ENCODE measurements at places on chromosomes 2 and 18.

GRCh38 chr2:43226955-43227829 lies 786 bp upstream of the ZFP36L2 start:
- DNase-seq: peak; percentile 51

GRCh38 chr2:164841719-164842623 lies at the start of gene COBLL1:
Gene COBLL1 (minus strand): TSS chr2:164841823. CDS start chr2:164841196, 627 bp downstream.
- DNase-seq: no peak

DNA sequence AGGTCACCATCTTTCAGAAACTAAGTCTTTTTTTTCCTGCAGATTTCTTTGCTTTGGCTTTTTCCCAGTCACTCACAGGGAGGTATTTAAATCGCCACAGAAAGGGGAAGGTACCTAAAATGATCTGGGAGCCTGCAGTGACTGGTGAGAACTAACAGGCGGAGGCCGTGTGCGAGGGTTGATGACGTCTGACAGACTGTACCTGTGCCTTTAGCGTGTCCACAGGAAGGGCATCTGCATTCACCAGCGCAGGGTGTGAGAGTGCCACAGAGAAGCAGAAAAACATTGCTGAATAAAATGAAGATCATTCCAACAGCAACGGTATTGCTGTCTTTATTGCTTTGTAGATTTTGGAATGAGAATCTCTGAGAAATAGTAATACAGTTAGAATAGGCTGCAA lies 5.7 kb downstream of the CTDP1 start:
- DNase-seq: no peak

DNA sequence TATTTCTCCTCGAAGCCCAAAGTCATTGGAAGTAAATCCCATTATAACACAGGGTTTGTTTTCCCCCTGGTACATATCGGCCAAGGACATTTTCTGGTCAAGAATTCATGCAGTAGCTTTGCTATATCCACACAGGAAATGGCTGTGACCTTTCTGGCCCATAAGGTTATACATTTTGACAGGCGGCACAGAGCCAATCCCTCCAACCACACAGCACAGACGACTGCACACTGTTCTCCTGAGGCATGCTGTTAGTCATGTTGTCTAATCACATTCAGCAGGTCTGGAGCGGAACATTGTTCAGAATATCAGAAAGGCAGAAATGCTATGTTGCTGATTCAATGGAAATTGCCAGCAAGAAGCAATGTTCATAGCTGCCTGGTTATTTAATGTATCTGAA lies 742.3 kb upstream of the SLC8A1 start:
- DNase-seq: no peak

DNA sequence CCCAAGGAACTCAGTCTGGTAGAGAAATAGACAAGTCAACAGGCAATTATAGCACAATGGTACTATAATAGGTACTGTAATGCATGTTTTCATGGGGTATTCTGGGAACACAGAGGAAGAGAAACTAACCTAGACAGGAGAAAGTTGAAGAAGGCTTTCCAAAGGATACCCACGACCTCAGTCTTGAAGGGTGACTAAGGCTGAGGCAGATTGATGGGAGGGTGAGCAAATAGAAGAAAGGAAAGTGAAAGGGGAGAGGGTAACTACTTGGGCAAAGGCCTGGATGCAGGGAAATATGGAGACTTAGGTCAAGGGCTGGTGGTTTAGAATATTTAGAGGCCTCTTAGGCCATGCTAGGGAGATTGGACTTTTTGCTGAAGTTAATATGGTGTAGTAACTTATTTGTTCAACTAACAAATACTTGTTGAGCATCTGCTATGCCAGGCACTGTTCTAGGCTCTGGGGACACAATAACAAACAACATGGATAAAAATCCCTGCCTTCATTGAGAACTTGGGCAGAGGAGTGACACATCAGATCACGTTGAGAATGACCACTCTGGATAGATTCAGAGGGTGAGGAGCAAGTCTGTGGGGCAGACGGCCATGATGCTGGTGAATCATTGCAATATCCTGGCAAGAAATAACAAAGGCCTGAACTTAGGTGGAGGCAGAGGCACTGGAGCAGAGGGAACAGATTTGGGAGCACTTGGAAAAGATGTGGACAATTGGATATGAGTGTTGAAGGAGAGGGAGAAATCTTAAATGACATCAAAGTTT lies 56.4 kb downstream of the PLB1 start:
- no peak for DNase-seq

DNA sequence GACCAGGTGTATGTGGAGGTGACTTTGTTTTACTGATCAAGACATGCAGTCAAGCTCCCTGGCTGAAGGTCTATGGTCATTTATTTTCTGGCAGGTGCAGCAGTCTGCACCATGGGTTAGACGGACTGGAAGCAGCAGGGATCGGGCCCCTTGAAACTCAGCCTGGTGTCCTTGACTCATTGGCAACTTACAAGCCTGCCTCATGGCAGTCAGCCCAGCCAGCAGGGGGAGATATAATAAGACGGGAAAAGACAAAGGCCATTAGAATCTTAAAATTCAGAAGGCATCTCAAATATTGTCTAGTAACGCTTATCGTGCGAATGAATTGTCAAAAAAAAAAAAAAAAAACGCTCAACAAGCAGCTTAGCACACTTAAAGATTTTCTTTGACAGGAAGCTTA lies 308.2 kb downstream of the EN1 start:
- DNase-seq: no peak

GRCh38 chr2:137870682-137871081 lies 93.6 kb upstream of the HNMT start:
- DNase-seq: no peak

- no peak for DNase-seq
Observed at GRCh38 chr2:60547841-60548240, 5.6 kb downstream of the BCL11A start.

GRCh38 chr2:174615871-174616436 lies 18.4 kb upstream of the WIPF1 start:
- no peak for DNase-seq

Data from activated T-cell treated with anti-CD3 and anti-CD28 coated beads, Interleukin-2, amount 50 U/mL, for 4 hours (primary cell).